Renal cortical epithelial cell (primary cell): ENCODE measurements at places on chromosomes 16 and 17. TPM values are rescaled to one million over a fixed set of nuclear protein-coding genes. Genes with fewer than 3 reads are reported as not detected.
A peak's percentile ranks its signal among the peaks of the same experiment; 100 is the strongest.

DNA sequence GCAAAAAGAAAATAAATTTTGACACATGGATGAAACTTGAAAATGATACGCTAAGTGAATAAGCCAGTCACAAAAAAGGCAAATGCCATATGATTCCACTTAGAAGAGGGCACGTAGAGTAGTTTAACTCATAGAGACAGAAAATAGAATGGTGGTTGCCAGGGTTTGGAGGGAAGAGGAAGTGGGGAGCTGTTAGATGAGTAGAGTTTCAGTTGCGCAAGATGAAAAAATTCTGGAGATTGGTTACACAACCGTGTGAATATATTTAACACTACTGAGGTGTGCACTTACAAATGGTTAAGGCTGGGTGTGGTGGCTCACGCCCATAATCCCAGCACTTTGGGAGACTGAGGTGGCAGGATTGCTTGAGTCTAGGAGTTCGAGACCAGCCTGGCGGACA, 93.4 kb upstream of the TMEM132E start:
- DNase-seq, result no peak

DNA sequence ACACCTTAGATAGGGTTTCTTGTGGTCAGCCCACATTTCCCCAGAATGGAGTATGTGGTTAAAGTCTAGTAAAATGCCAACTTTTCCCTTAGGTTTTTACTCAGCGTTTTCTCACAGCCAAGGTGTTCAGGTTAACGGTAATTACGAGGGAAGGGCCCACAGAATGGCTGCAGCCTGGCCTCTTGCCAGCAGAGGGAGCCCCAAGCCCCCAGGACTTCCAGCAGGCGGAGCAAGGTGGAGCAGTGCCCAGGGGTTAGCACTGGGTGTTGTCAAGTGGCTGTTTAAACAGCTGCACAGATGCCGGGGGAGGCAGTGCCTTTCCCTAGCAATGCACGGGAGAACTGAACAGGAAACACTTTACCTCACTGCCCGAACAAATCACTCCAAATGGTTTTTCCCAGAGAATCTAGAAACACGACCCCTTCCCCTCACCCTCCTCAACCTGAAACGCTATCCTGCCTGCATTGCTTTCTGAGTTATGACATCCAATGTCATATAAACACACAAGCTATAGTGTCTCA, 6.6 kb downstream of the PHB1 start:
- DNase-seq, result peak; percentile 54

The ALOX15B gene
- total RNA-seq, result 0.20 and 2.1 TPM in 2 replicates

- peak; percentile 88 for DNase-seq
Measured at GRCh38 chr16:29710227-29711219, 31.5 kb downstream of the QPRT start.

- DNase-seq, result no peak
Measured at GRCh38 chr16:74605746-74606520, 981 bp downstream of the GLG1 start.

- no peak for DNase-seq
Measured at GRCh38 chr17:35057332-35057915, 6.1 kb downstream of the RFFL start.

The INCA1 gene
- 0.40 and 0.69 TPM in 2 replicates for total RNA-seq

GRCh38 chr17:75731716-75732498, 10.6 kb downstream of the ITGB4 start:
- no peak for DNase-seq

The CCDC200 gene
- total RNA-seq, result not detected in 2 replicates

GRCh38 chr16:86050591-86051367, 151.8 kb downstream of the IRF8 start:
- no peak for DNase-seq

GRCh38 chr17:52537421-52537820, 378.9 kb upstream of the CA10 start:
- DNase-seq, result no peak

GRCh38 chr17:39530513-39530912, 69.2 kb downstream of the CDK12 start:
- no peak for DNase-seq
